ENCODE measurements at places on chromosomes 1 and 21. TPM values are rescaled to one million over a fixed set of nuclear protein-coding genes. Genes with fewer than 3 reads are reported as not detected.

DNA sequence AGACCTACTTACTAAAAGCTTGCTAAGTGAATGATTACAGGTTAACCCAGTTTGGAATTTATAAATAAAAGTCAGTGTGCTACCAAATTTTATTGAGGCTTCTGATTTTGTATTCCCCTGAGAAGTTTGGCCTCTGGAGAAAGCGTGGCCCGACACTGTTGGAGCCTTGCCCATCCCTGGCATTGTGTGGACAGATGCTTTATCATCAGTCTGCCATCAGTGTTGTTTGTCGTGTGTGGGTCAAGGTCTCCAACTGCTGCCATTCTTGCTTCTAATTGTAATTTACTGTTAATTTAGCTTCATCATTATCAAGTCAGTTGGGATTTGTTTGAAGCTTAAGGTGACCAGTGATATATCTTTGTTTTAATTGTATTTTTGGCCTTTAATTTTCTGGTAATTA, 62.0 kb upstream of the LPGAT1 start:
- DNase-seq = no peak

DNA sequence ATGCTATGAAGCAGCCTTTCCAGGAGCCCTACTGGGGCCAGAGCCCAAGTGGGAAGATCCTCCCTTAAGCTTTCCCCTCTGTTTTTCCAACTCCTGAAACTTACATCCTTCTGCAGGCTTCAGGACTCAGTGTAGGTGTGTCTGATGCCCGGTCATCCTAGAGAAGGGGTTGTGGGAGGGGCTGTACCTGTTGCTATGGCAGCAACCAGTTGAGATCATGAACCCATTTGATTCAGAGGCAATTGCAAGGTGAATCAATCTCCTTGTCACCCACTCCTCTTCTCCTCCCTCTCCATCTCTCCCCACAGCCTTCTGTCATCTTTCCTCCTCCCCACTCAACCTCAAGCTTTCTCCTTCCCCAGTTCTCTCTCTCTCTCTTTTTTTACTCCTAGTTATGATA, 151.8 kb downstream of the CACNA1E start:
- no peak for DNase-seq

GRCh38 chr1:194378517-194378916, 1192.1 kb upstream of the B3GALT2 start:
- DNase-seq = no peak

DNA sequence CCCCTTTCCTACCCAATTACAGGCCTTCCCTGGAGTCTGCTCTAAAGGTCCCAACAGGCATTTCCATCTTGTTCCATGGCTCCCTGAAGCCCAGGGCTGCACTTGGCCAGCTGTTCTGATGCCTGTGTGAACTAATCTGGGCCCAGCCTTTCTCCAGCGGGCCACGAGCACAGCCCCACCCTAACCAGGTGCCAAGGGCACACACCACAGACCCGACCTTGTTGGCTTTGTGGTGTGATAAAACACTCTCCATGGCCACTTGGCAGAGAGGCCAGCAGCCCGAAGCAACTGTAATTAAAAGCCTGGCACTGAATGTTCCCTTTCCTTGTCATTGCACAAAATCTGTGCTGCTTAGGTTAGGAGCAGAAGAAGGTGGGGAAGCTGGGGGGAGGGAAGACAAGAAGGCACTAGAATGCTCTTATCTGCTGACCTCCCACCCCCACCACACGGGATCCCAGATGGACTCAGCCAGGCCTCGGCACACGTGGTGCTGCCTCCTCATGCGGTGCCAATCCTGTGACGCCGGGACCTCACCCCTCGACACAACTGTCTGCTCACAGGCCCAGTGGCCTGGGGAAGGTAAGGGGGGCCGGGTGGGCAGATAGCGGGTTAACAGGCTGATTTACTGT, 9.9 kb downstream of the HCRTR1 start:
- peak; percentile 66 for DNase-seq

- no peak for DNase-seq
Observed at GRCh38 chr1:223838125-223838854, 7.5 kb downstream of the TP53BP2 start.

GRCh38 chr1:234694661-234695060, 84.7 kb upstream of the IRF2BP2 start:
- DNase-seq = no peak

- DNase-seq = no peak
Observed at GRCh38 chr21:29671728-29672127, 268.1 kb downstream of the GRIK1 start.

DNA sequence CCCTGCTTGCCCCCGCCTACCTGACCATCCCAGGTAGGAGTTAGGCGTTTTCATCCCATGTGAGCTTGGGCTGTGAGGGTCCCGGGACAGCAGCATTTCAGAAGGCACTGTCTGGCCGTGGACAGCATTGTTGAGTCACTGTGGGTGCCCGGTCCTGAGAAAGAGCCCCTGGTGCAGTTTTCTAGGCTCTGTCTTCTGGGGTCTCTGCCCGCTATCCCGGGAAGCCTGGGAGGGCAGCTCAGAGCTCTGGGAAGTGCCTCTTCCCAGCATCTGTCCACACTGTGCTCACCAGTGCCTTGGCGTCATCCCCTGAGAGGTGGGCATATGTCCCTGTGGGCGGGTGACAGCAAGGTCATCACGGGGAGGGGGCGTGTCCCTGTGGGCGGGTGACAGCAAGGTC, 11.4 kb upstream of the ZNF669 start:
- DNase-seq = no peak

- DNase-seq = no peak
Observed at GRCh38 chr1:215844266-215844665, 277.2 kb downstream of the KCTD3 start.

DNA sequence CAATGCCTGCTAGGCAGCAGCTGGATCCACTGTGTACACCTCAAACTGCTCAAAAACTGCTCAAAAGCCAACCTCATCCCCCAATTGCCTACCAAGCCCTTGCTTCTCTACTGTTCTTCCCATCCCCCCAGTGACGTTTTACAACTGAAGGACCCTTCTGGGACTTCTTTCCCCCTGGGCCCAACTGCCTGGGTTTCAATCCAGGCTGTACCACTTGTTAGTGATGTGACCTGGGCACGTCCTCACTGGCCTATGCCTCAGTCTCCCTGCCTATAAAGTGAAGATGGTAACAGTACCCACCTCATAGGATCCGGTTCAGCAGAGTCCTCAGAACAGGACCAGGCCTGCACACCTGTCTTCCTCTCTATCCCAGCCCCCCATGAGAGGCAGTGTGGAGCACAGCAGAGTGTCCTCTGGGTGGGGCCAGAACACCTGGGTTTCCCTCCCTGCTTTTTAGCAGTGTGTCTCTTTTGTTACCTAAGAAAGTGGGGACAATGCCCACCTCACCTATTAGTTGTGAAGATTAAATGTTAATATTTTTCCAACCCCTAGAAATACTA, 1.9 kb upstream of the TEKT2 start:
- DNase-seq = no peak

GRCh38 chr1:155002464-155003226, at the start of gene ZBTB7B:
Gene ZBTB7B (plus strand): TSS chr1:155002802. CDS start chr1:155014661, 11,859 bp downstream.
- DNase-seq = peak; percentile 66

DNA sequence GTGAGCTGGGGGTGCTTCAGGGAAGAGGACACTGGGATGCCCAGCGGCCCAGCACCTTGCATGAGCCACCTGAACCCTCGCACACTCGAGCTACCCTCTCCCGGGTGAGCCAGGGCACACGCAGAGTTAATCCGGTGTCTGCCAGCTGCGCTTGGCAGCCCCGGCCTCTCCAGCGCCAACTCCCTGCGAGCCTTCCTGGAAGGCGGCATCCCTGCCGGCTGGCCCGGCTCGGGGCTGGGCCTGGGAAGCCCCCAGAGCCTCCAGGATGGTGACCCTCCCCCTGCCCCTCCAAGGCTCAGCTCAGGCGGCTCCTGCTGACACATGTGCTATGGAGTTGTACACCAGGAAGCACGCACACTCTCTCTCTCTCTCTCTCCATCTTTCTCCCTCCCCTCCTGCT, 48.7 kb downstream of the RAP1GAP start:
- DNase-seq = no peak

GRCh38 chr1:58821309-58821708, 37.5 kb upstream of the JUN start:
- DNase-seq = no peak

RUNX3 gene
- 7.5 TPM for total RNA-seq

GSTM1 gene
- total RNA-seq = 33.0 TPM

ADAMTSL4 gene
- total RNA-seq = 148 TPM

PLA2G5 gene
- 3.1 TPM for total RNA-seq

KCNJ15 gene
- 93.0 TPM for total RNA-seq

RNPEP gene
- 79.0 TPM for total RNA-seq

IFNAR1 gene
- total RNA-seq = 29.3 TPM

DHCR24 gene
- total RNA-seq = 188 TPM

CCDC18 gene
- total RNA-seq = 6.6 TPM
